ENCODE measurements at places on chromosomes 2 and 18.

DNA sequence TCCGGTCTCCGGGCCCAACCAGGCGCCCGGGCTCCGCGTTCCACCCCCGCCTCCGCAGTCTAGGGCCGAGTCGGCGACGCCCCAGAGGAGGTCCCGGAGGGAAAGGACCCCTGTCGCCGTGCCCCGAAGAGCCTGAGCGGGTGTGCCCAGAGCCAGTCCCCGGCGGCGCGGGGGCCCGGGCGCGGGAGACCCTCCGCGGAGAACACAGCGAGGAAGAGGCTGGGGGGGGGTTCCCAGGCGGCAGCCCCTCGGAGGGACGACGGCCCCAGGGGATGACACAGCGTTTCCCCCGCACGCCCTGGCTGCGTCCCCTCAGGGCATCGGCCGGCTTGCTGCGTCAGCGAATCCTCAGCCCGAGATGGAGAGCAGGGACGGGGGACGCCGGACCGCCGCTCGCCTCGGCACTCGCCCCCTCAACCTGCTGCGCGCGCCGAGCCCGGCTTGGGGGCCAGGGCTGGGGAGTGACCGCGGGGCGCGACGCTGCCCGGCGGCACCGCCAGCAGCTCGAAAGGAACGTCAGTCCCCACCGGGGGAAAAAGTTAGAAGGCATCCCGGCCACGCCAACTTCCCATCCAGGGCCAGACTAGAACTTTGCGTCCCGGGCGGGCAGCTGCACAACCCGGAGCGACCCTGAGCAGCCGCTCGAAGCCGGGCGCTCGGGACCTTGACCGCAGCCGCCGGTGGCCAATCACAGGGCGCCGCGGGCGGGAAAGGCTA lies 711 bp downstream of the SFXN5 start:
- DNase-seq, result no peak

- DNase-seq, result no peak
These were observed 27.8 kb downstream of the MEX3C start for GRCh38 chr18:51169731-51170130.

DNA sequence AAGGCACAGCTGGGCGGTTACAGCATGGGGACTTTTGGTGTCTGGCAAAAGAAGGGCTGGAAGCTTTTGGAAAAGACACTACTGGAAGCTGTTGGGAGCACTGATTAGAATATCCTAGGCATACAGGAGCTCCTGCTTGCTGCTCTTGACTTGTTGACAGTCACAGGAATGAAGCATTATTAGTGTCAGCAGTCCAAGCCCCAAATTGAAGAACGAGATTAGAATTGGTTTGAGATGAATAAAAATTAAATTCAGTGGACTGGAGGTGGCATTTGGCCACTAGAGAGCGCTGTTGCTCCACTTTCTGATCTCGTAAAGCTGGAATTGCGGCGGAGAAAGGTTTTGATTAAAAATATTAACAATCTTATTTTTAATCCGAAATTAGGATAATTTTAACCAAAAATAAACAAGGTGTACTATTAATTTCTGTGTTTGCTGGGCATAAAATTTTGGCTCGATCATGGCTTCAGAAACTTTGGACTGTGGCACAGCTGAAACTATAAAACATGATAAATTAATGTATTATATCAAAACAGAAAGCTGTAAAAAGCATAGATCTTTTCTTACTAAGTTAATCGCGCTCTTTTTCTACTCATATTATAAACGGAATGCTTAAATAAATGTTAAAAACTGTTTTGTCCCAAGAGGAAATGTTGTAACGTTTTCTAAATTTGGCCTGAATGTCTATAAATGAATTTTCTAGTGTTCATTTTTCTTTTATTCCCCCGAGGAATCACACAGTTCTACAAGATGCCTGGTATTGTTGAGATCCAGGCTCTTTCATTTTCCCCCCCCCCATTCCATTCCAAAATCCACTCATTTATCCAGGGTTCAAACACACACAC lies 2.4 kb upstream of the HOXD8 start:
- no peak for DNase-seq

GRCh38 chr2:215828528-215829184 lies 184.7 kb downstream of the MREG start:
- DNase-seq, result peak; percentile 38

- no peak for DNase-seq
These were observed 54.5 kb downstream of the MBP start for GRCh38 chr18:77077941-77078689.

DNA sequence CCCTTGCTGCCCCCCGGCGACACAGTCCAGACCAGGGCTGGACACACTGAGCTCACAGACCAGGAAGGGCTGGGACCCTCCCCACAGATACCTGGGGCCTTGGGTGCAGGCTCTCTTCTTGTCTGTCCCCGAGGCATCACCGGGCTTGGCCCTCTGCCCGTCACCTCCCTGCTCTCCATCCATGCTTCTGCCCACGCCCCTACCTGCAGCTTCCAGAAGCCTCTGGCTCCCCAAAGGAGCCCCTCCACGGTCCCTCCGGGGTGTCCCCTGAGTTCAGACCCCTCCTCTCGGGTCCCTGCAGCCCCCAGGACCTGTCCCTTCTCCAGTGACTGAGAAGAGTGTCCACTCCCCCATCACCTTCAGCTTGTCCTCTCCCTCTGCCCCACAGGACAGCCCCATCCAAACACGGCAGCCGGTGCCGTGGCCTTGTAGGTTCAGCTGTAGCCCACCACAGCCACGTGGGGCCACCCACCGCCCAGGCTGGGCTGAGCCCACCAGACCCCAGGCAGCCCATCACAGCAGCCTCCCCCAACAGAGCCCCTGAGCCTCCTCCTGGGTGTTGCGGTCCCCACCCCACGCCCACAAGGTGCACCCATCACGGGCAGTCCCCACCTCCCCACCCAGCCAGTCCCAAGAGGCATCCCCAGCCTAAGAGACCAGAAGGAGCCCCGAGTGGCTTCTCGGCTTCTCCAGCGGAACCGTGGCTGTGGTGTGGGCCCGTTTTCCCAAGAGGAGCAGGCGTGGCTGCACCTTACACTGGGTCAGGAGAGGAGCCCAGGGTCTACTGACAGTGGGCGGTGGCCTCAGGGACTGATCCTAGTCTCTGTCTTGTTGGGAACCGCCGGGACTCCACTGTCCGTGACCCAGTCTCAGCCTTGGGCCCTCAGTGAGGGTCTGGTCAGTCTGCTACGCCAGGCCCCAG lies 53.1 kb downstream of the RAMP1 start:
- no peak for DNase-seq

DNA sequence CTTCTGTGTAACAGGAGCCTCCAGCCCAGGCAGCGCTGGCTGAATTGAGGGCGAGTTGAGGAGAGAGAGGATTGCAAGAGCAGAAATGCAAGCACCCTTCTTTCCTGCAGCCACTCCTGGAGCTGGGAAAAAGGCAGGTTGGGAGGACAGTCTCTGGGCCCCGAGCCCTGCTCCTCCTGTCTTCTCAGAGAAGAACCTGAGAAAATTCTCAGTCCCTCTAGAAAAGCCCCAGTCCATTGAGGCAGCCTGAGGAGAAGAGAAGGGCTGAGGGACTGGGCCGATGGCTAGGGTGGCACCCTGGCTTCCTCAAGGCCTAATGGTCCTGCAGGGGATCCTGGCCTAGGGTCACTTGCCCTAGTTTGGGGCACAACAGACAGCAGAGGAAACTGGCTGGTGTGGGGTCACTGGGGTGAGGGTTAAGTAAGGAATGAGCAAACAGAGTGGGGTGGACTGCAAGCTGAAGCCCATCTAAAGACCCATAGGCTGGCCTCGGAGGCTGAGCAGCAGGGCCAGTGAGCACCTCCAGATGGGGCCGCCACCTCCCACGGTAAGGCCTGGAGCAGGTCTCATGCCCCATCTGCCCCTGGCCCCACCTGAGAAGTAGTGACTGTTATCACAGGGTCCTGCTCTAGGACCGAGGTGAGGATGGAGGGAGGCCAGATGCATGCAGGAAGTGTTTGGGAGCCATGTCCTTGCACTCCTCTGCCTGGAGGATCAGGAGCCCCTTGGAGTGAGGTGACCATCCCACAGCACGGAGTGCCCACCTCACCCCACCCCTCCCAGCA lies 12.4 kb downstream of the CIB4 start:
- DNase-seq, result no peak

GRCh38 chr2:173696274-173696673 lies 268.9 kb downstream of the SP3 start:
- DNase-seq, result peak; percentile 41

DNA sequence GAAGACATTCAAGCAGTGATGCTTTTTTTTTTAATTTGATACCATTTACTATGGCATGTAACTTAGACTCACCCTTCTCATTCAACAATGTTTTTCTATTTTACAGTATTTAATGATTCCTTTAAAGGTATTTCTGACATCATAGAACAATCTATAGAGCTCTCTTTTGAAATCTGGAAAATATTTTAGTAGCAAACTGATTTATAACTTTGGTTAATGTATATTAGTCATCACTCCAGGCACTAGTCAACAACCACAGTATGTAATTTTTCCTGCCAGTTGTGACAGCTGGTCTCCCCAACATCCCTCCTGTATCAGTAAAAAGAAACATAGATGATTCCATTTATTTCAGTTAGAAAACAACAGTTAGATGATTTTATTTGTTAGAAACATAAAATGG lies 122.9 kb downstream of the LCLAT1 start:
- DNase-seq, result no peak

DNA sequence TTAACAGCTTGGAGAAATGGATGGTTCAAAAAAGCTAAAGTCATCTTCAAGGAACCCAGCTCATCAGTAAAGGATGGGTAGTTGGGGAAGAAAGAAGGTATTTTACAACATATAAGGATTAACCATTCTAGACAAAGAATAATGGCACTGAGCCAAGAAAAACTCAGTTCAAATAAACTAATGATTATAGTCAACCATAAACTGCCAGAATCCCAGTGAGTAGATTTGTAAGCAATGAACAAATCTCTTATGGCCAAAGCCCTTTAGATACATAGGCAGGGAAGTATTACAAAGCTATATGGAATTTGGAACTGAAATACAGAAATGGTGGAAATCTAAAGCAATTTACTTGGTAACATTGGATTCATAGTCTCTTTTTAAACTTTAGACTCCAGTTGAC lies 92.4 kb upstream of the ZFP36L2 start:
- DNase-seq, result no peak

- no peak for DNase-seq
These were observed 129.2 kb downstream of the IKZF2 start for GRCh38 chr2:213021971-213022899.

DNA sequence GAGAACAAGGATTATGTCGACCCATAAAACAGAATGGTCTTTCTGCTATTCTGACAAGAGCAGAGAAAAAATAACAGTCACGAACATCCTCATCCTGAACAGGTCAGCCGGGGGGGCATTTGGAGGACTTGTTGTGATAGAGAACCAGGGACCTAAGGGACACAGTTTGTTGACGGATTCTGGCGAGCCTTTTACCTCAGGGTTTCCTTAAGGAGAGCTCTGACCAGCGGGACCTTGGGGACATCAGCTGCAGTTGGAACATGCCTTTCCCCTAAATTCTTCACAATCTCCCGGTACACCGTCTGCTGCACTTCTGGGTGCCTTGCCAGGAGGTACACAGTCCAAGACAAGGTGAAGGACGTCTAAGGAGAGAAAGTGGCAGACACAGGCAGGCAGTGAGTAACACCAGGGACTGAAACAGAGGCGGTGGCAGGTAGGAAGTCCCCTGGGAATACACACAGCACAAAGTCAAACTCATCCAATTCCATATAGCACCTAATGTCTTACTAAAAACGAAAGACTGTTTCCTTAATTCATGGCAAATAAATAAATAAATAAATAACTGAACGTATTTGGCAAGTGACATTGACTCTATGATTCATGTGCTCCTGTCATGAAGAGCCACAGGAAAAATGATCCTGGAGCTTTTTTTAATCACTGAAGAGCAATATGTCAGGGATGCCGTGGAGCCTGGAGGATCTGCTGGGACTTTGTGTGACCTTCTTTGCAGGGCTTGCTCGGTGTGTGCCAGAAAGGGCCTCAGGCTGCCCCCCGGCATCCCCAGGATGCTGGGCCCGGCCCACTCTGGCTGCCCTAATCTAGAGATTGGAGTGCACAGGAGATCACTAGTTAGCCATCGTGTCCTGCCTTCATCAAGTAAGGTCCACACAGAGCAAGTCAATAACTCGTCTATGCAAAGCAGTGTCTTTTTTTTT lies 24.7 kb downstream of the CYP27C1 start:
- DNase-seq, result no peak

GRCh38 chr2:3539836-3540235 lies 18.3 kb downstream of the RNASEH1 start:
- no peak for DNase-seq

DNA sequence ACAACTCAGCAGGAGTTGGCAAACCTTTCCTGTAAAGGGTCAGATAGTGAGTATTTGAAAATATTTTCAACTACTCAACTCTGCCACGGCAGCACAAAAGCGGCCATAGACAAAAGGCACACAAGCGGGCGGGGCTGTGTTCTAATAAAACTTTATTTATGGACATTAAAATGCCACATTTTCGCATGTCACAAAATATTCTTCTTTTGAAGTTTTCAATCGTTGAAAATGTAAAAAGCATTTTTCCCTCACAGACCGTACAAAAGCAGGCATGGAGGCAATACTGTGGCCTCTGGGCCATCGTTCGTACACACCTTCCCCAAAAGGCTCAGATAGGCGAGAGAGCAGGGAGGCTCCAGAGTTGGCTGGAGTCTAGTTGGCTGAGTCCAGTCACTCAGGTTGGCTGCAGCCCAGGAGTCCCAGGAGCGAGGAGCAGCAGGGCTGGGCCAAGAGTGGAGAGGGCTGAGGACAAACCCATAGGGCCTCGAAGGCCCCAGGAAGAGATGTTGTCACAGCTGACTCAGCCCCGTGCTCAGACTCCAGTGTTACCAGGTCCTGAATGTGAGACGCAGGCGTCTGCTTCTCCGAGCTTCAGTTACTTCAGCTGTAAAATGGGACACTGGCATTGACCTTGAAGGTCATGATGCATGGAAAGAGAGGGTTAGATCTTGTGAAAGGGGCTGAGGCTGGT lies 42.5 kb downstream of the SDC1 start:
- DNase-seq, result no peak

GRCh38 chr2:216626168-216626874 lies 6.9 kb upstream of the IGFBP2 start:
- DNase-seq, result no peak

DNA sequence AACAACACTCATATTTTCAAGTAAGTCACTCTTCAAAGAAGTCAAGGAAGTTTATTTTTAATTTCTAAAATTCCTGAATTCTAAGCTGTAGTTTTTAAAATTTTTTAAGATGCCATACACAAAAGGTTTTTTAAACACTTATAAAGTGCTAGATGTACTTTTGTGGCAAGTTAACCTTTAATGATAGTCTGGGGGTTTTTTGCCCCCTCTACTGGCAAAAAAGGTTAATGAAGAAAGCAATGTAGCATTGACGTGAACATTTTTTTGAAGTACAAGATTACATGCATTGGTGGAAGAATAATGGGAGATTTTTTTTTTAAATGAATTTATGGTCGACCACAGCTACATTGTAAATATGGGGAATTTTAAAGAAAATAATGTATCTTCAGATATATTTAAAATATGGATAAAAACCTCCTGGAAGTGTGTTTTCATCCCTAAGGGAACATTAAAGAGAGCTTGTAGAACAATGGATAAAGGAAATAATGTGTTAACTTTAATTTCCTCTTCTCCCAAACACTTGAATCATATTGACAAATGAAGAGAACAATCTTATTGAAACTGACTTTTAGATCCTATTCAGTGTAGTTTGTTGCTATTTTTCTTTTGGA lies 12.6 kb downstream of the ITPRID2 start:
- no peak for DNase-seq

GRCh38 chr2:235004329-235004903 lies 52.6 kb downstream of the SH3BP4 start:
- DNase-seq, result no peak
